ENCODE measurements at places on chromosomes 6 and 20. TPM values are rescaled to one million over a fixed set of nuclear protein-coding genes. Genes with fewer than 3 reads are reported as not detected.

- DNase-seq = no peak
These were observed 92.0 kb downstream of the THBS2 start for GRCh38 chr6:169161572-169162167.

- no peak for DNase-seq
These were observed 34.4 kb downstream of the SLC52A3 start for GRCh38 chr20:733861-734260.

GRCh38 chr20:5720696-5721095 is 29.5 kb upstream of the SHLD1 start:
- no peak for DNase-seq

GRCh38 chr6:147322299-147323162 is 118.3 kb downstream of the STXBP5 start:
- no peak for DNase-seq

- no peak for DNase-seq
These were observed 16.1 kb downstream of the ZC2HC1B start for GRCh38 chr6:143880412-143880811.

FAM83C gene
- polyA plus RNA-seq = 0.18 TPM

- DNase-seq = no peak
These were observed 51.3 kb upstream of the DST start for GRCh38 chr6:56694002-56694401.

DNA sequence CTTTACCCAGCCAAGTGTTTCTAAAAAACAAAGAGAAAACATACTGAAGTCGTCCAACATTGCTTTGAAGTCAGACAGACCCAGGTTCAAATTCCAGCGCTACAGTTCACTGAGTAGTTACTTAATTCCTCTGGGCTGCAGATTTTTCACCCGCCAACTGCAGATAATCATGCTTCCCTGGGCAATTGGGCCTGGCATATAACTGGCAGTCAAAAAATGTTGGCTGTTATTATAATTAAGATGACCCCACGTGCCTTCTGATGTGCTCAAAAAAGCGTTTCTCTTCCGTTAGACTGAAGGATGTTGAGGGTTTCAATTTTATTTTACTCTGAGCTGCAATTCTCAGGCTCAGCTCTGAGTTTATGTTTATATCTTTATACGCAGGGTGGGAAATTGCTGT is 156.1 kb upstream of the CITED2 start:
- no peak for DNase-seq

DNA sequence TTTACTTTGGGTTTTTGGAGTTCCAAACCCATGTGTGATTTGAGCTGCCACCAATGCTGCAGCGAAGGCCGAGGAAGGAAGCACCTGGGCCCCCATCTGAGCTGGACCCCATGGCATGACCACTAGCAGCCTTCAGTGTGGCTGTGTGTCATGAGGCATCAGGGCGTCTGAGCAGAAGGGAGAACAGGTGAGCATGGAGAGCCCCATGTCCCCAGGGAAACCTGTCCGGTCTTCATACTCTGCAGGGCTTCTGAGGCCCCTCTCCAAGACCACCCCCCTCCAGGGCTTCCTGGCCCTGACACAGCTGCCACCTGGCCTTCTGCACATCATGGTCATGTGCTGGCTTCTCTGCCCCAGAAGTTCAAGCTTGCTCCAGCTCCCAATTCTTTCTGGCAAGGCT is 169.1 kb upstream of the CST7 start:
- DNase-seq = no peak

- DNase-seq = no peak
These were observed 30.6 kb downstream of the CDYL start for GRCh38 chr6:4806791-4807190.

MAS1 gene
- not detected for polyA plus RNA-seq

DNA sequence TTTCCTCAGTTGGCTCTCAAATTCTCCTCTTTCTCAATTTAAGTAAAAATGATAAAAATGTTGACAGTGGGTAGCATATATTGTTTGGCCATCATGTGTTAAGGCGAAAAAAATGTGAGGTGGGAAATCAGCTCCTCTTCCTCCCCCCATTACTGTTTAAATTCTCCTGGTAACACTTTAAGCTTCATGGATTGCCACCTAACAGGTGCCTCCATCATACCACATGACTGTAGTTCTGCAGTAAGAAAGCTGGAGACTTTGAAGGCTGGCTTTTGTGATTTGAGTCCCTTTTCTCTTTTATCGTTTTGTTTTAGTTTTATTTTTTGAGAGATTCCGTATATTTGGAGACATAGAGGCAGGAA is 1.2 kb downstream of the ZFAND3 start:
- DNase-seq = no peak

DNA sequence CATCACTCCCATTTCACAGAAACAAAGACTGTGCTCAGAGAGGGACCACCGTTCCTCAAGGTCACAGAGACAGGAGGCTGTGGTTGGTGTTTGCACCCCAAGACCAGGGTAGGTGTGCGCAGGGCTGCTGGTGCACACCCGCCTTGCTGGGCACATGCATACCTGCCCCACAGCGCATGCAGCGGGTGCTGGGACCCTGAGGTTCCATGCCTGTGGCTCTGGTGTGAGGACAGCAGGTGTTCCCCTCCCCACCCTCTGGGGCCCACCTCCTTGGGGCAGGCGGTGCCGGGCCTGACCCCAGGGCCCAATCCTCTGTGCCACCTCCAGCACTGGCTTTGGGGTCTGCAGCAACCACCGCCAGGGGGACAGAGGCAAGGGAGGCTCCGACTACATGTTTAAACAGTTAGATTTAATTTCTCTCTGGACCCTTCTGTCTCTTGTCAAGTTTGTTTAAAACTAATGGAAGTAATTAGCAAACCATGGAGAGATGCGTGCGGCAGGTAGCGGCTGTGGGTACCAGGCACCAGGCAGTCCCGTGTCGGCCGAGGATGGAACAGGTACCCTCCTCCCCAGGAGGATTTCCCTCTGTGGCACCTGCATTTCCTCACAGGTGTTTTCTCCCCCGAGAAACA is 327.8 kb downstream of the TAF4 start:
- no peak for DNase-seq

DNA sequence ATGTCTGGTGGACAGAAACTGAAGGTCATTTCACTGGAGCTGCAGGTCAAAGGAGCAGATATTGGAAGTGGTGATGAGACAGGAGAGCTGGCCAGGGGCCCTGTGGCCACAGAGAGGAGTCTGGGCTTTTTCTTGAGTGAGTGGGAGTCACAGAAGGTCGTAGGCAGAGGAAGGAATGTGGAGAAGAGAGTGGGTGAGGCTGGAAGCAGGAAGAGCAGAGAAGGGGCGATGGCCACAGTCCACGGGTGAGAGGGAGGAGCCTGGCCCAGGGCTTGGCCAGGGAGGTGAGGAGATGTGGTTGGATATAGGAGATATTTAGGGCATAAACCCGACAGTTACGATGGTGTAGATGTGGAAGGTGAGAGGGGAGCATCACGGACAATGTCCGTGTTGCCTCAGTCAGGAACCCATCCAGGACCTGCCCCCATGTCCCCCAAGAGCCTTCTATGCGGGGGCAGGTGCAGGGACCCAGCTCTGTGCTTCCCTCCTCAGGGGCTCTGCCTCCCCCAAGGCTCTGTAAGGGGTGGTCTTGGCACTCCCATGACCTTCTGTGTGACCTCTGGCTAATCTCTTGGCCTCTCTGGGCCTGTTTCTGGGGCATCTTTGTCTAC is 150.5 kb upstream of the PTPN1 start:
- DNase-seq = no peak

DNA sequence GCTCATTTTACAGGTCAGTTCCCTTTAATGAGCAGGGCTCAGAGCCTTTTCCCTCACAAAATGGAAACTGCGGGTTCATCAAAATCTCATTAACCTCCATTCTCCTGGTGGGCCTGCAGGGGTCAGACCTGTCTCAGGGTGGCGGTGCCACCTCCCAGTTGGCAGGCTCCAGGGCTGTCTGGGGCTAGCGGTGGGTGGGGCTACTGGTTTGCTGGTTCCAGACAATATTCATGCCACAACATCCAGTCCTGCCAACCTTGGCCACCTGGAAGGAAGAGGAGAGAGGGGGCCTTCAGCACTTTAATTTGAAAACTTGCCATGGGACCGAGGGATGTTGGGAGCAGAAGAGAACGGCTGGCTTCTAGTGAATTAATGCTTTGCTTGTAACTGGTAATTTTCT is 41.9 kb upstream of the CTNNBL1 start:
- no peak for DNase-seq

PDYN gene
- not detected for polyA plus RNA-seq

HM13 gene
- 90.4 TPM for polyA plus RNA-seq

GRCh38 chr6:32945108-32945760 is 4.4 kb upstream of the HLA-DMB start:
- no peak for DNase-seq

- DNase-seq = no peak
These were observed 158.5 kb downstream of the SASH1 start for GRCh38 chr6:148501178-148501590.

- no peak for DNase-seq
These were observed 214.7 kb upstream of the PROKR2 start for GRCh38 chr20:5531318-5532081.

- DNase-seq = peak; percentile 48
These were observed 1.3 kb upstream of the PTK6 start for GRCh38 chr20:63538204-63539091.

B3GALT4 gene
- polyA plus RNA-seq = 19.3 TPM

DNA sequence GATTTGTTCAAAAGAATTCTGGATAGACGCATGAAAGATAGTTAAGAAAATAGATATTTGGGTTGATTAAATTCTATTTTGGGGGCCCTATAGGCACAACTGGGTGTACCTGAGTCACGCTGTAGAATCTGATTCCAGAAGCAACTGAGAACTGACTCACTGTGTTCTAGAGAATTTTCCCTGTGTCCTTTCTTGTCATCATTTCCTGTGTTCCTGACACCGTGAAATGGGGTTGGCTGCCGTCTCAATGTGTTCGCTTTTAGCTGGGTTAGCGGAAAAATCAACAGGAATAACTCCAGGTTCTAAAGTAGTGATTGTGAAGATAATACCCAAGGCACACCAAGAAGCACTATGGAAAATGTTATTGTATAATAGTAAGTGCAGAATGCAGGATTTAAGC is 5.0 kb downstream of the GCNT2 start:
- DNase-seq = no peak

MATN4 gene
- polyA plus RNA-seq = 0.58 TPM

DNA sequence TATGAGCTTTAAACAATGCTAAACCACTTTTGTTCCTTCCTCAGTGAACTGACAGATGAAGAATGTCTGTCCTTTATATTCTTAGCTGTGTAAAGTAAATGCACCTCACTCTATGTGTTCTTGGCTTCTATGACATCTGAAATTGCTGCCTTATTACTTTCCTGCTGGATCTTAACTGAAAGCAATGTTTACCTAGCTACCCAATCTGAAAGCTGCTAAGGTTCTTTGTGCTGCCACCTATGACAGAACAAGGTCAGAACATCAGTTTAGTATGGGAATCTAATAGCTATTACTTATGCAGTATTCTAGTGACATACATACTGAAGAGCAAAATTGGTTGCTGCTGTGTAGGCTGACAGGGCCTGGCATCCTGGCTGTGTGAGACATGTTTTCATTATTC is 444.1 kb downstream of the KHDRBS2 start:
- DNase-seq = no peak

LY86 gene
- 3.9 TPM for polyA plus RNA-seq

DNA sequence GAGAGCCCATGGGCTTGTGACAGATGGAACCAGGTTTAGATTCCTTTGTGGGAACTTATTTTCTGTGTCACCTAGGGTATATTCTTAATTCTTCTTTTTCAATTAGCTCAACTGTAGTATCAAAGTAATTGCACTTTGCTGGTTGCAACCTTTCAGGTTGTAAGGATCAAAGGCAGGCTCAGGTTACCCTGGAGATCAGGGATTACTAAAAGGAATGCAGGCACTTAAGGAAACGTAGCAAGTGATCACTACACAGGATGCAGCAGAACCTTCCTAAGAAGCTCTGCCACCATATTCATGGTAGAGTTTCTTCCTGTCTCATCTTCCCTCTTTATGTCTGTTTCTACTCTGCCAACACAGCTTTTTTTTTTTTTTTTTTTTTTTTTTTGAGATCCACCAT is 133.2 kb upstream of the JAG1 start:
- DNase-seq = no peak

LY6G5B gene
- 7.2 TPM for polyA plus RNA-seq

ZC2HC1B gene
- polyA plus RNA-seq = not detected

ADGB gene
- not detected for polyA plus RNA-seq

TNF gene
- 0.29 TPM for polyA plus RNA-seq

DNA sequence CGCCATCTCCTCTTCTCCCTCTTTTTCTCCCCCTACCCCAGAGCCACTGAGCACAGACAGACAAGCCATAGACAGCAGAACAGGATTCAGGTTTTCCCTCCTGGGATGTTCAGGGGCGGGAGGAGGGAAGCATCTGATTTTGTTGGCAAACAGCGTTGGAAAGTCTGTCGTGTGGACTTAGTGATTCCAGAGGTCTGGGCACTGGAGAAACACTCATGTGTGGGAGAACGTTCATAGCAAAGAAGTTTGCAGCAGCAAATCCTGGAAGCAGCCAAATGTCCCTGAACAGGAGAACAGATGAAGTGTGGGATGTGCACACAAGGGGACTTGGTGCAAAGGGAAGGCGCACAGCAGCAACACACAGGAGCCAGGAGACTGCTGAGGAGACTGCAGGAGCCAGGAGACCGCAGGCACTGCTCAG is 264.1 kb upstream of the CDYL start:
- no peak for DNase-seq

MCHR2 gene
- polyA plus RNA-seq = not detected

DNA sequence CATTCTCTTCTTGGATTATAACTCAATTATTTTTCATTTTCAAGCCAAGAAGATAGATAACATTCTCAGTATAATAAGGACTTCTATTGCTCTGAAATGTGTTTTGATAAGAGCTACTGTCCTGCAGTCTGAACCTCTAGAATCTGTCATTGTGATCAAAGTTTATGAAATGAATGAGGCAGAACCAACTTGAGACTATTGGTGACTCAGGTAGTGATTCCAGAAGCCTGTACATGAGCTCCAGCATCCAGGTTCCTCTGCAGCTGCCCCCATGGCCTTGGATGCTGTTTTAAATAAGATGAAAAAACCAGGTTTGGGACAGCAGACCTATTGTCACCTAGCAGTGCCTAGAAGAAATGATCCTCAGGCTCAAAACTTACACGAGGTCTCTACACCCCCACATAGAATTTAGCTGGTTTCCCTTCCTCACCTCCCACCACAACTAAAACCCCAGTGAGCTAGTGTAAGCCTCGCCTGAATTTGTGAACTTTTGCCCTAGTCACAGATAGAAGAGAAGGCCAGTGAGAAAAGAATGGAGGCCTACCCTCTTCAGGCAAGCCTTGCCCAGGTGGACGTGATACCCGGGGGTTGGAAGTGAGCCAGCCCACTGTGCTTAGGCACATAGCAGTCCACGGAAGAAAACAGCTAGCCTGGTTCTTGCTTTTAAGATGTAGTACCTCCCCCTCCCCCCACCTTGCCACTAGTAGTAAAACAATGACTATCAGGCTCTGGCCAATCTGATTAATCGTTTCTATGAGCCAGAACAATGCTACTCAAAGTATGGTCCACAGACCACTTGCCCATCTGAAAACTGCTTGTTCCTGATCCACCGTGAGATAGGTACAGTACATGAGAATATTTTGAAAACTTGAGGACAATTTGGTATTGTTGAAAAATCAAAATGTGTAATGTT is 73.0 kb upstream of the SYNJ2 start:
- no peak for DNase-seq

- no peak for DNase-seq
These were observed 53.9 kb downstream of the ERMARD start for GRCh38 chr6:169805242-169805838.
